ENCODE measurements at places on chromosomes 5 and 9.

DNA sequence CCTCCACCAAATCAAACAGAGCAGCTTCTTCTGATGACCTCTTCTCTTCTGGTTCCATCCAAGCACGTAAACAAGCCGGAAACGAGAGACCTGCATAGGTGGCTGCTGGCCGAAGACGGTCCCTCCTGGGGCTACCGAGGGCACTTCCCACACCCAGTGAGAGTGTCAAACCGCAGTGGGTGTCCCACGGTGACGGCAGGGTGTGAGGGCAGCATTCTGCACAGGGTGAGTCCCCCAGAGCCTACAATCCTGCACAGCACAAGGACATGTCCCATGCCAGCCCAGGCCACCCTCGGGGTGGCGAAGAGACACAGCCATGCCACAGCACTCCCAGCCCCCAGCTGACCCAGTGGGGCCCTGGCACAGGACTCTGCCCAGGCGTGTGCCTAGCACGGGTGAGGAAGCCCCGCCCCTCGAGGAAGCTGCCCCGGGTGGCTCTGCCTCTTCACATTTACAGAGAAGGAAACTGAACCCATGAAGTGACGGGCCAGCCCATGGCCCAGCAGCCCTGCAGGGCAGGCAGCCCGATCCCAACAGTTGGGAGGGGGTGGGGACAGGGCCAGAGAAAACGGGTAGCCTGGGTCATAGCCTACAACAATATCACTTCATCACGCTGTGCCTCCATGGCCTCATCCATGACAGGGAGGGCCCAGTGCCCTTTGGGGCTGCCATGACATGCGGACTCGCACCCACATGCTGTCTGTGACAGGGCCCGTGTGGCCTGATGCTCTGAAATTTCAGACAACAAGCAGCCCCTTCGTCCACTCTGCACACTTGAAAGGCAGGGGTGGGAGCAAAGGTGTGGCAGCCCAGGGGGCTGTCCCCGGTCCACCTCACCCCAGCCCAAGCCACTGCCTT, 43.2 kb downstream of the SEMA4D start:
- DNase-seq: no peak

DNA sequence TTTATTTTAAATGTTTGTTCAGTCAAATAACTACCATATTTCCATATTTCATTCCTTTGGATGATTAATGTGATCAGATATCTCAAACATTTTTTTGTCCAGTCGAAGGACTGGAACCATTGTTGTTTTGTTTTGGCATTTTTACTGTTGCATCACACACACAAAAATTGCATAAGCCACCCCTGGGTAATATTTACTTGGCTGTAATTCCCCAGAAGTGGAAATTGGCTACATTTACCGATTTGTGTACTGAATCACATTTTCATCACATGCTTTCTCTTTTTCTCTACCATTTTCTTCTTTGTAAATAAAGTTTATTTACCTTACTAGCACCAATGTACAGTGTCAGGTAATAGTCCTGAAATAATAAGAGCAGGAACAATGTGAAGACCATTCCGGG, 1729.7 kb upstream of the WWC1 start:
- peak; percentile 5 for DNase-seq

GRCh38 chr9:68551191-68551590, 10.5 kb upstream of the TMEM252 start:
- DNase-seq: peak; percentile 10

- no peak for DNase-seq
Measured at GRCh38 chr9:35490155-35490909, 421 bp downstream of the RUSC2 start.

DNA sequence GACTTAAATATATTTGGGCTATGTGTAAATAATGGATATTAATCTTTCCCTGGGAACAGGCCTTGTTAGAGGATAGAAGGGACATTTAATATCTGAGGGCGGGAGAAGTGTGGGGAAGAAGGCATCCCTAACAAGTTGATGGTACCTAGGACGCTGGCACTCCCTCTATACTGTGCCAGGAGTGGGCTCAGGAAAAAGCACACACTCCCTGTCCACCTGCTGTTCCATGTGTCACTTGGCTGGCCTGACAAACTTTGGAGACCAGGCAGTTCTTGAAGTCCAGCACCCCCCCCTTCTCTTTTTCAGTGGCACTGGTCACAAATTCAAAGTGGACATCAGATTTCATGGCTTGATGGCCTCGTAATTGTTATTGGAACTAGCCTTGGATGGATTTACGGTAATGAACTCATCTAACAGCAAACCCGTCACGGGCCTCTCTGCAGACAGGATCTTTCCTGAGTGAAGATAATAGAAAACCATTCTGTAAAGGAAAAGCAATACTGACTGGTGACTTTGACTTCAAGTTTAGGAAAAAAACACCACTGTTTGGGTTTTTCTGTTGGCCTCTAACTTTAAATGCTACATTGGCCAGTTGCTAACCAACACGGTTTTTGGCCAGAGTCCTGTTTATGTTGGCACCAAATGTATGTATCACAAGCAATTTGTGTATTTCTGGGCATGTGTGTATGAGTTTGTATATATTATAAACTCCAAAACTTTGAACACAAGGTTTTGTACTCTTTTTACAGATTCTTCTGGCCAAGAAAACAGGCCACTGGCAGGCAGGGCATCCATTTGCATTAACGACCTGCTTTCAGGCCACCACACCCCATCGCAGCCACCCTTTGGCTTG, 552.6 kb downstream of the CCDC171 start:
- DNase-seq: no peak

- peak; percentile 51 for DNase-seq
Measured at GRCh38 chr9:16321461-16322119, 548.9 kb downstream of the BNC2 start.

- DNase-seq: no peak
Measured at GRCh38 chr9:7298123-7298522, 501.5 kb downstream of the DMAC1 start.

GRCh38 chr9:16848179-16848578, 22.3 kb downstream of the BNC2 start:
- DNase-seq: no peak

- peak; percentile 42 for DNase-seq
Measured at GRCh38 chr9:6997330-6997729, 239.6 kb downstream of the KDM4C start.

DNA sequence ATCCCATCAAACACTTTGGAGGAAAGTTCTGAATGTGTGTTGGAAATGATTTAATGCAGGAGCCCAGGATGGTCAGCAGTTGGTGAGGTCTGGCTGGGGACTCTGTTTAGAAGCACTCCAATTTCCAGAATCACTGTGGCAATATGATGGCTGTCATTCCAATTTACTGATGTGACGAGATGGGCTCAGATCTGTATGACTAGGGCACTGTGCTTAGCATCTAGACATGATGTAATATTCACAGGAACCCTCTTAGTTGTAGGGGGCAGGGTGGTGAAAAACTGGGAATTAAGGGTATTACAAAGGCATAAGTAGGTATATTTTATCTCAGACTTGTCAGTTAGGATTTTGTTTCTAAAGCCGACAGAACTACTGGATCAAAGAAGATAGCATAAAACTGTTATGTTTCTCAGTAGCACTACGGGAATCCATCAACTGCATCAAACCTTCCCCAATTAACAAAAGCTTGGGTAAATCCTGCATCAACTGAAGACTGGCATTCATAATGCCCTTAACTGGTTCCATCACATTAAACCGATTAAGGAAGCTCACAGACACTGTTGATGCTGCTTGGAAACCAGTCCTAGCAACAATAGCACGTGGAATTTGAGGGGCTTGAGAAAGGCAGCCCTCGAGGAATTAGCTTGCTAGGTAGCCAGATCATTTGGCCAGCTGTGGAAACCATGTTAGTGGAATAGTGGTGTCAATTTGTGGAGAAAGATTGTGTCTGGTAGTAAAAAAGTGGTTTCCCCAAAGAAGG, 86.1 kb downstream of the SV2C start:
- no peak for DNase-seq
